ENCODE measurements at places on chromosomes 2 and 18.

- no peak for DNase-seq
These were observed 58.1 kb upstream of the KYNU start for GRCh38 chr2:142819411-142819810.

DNA sequence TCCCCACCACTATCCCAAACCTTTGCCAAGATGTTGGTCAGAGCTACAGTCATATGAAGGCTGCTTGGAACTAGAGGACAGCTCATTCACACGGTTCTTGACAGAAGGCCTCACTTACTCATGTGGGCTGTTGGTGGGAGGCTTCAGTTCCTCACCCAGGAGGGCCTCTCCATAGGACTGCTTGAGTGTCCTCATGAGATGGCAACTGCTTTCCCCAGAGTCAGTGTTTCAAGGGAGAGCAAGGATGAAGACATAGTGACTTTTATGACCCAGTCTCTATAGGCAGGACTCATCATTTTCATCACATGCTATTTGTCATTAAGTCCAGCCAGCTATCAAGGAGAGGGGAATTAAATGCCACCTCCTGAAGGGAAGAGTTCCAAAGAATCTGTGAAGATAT is 33.4 kb upstream of the OLA1 start:
- DNase-seq: no peak

- DNase-seq: no peak
These were observed 3.5 kb downstream of the ACSL3 start for GRCh38 chr2:222864296-222864695.

DNA sequence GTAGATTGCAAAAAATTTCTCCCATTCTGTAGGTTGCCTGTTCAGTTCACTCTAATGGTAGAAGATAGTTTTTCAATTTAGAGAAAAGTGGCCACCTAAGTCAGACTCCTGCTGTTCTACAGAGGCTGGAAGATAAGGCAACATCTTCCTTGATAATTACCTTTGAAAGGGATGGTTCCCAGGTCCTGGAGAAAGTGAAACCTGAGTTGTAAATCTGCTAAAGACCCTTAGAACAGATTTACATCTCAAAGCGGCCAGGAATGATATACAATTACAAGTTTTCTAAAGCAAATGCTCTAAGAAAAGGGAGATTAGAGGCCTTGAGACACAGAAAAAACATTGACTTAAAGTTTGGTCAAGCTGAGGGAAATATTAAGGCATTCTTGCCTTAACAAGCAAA is 1350.2 kb upstream of the FAM98A start:
- DNase-seq: no peak

DNA sequence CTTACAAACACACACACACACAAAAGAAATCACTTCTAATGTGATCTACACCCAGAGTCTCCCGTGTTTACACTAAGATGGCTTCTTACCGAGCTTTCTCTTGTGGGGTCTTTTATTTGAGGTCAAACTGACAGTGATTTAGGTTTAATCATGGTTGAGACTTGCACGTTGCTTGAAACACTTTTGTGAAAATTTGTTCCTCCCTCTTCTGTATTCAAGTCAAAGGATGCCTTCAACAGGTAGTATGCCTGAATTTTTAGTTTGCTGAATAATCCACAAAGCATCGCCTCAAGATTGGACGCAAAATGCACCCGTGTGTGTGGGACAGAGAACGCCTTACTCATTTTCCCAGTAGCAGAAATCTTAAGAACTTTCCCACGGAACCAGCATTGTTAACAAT is 4.0 kb upstream of the ZNF516 start:
- no peak for DNase-seq

DNA sequence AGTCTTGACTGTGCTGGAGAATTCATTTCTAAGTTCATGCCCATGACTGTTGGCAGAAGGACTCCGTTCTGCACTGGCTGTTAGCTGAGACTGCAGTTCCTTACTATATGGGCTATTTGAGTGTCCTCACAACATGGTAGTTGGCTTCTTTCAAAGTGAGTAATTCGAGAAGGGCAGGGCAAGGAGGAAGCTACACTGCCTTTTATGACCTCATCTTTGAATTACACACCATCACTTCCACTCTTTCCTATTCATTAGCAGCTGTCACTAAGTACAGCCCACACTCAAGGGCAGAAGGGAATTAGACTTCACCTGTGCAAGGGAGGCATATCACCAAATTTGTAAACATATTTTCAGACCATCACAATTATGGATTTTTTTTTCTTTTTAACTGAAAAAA is 55.9 kb upstream of the EPAS1 start:
- no peak for DNase-seq

DNA sequence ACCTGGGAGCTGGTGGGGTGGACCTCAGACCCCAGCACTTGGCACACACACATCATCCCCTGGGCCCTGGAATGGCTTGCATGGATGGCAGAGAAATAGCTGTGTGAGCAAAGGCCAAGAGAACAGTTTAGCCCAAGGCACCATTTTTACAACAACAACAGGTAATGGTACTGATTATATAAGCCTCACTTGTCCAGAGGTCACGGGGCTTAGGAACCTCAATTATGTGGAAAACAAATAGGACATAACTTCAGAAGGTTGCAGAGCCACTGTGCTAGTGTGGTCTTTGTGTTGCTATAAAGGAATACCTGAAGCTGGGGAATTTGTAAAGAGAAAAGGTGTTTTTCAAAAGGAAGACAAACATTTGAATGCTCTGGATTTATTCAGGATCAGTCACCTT is 13.2 kb downstream of the STEAP3 start:
- DNase-seq: no peak

GRCh38 chr2:237309416-237309815 is 104.5 kb downstream of the COL6A3 start:
- DNase-seq: no peak

- no peak for DNase-seq
These were observed 2.3 kb downstream of the HES6 start for GRCh38 chr2:238237431-238238135.

DNA sequence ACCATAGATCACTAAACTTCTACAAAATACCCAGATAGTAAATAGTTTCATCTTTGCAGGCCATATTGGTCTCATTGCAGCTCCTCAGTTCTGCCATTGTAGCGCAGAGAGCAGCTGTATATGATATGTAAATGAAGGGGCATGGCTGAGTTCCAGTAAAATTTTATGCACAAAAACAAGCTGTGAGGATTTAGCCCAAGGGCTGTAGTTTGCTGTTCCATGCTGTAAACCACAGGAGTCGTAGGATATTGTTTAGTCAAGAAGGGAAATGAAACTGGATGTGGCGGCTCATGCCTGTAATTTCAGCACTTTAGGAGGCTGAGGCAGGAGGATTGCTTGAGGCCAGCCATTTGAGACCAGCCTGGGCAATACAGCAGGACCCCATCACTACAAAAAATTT is 83.0 kb downstream of the MGAT5 start:
- no peak for DNase-seq

- DNase-seq: no peak
These were observed 903 bp downstream of the KCNG3 start for GRCh38 chr2:42492691-42493467.
